T1000 (cell line): ENCODE measurements at places on chromosomes 1 and 21.

- DNase-seq: no peak
These were observed 18.4 kb downstream of the ATP1A4 start for GRCh38 chr1:160169553-160170399.

- no peak for DNase-seq
These were observed 321.1 kb downstream of the TGFB2 start for GRCh38 chr1:218666263-218666662.

DNA sequence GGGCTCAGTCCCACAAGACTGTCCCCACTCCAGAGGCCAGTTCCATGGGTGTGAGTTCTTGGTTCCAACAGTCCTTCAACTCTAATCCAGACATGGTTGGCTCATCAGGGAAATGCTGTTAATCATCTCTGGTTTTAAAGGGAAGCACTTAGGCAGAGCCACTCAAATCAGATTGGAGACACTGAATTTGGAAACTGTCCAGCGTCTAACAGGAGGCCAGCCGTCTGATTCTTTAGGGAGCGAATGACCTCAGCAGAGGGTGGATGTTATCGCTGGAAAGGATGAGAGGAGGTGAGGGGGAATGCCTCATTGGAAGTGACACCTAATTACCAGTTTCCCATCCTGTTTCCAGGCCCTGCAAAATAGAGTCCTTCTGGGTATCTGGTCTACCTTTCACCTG is 22.8 kb upstream of the LRRC38 start:
- DNase-seq: no peak

GRCh38 chr1:116720364-116721038 is 33.7 kb upstream of the CD2 start:
- DNase-seq: no peak

DNA sequence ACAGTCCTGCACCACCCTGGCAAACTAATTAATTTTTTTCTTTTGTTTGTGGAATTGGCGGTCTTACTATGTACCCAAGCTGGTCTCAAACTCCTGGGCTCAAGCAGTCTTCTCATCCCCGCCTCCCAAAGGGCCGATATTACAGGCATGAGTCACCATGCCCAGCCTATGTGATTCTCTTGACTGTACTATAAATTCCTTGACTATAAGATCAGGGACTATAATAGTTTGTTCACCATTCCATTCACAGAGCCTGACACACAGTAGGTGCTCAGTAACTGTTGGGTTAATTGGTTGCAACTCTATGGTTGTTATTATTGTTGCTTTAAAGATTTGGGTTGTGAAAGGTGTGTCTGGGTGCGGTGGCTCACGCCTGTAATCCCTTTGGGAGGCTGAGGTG is 17.2 kb downstream of the DAP3 start:
- DNase-seq: peak; percentile 25
